Esophagus mucosa (tissue), 1 donor: ENCODE measurements at places on chromosomes 1 and 21. TPM values are rescaled to one million over a fixed set of nuclear protein-coding genes. Genes with fewer than 3 reads are reported as not detected.

Gene CCDC30
- 0.56 TPM for total RNA-seq

Gene HIVEP3
- 7.0 TPM for total RNA-seq

Gene FAM78B
- total RNA-seq, result 0.88 TPM

Gene PIK3CD
- total RNA-seq, result 6.2 TPM

Gene ANXA9
- total RNA-seq, result 0.40 TPM

Gene PADI4
- total RNA-seq, result not detected

Gene ATAD3C
- 2.1 TPM for total RNA-seq

Gene KIAA0040
- 6.3 TPM for total RNA-seq

- peak; percentile 30 for ATAC-seq
These were observed 38.7 kb downstream of the GPR161 start for GRCh38 chr1:168097921-168098528.

- ATAC-seq, result peak; percentile 36
These were observed 155.7 kb downstream of the TNFSF18 start for GRCh38 chr1:172895050-172895460.

DNA sequence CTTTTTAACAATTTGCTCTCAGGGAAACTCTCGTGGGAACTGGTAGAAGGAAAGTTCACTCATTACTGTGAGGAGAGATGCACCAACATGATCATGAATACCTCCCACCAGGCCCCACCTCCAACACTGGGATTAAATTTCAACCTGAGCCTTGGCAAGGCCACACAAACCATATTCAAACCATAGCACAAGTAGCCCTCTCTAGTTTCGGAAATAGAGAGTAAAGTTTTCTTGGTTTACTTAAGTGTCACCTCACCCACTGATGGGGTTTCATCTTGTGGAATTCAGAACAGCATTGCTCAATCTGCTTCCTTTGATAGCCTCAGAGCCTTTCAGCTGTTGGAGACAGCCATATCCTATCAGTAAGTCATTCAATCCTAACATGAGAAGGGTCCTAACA lies 25.5 kb upstream of the CCSAP start:
- ATAC-seq, result no peak

DNA sequence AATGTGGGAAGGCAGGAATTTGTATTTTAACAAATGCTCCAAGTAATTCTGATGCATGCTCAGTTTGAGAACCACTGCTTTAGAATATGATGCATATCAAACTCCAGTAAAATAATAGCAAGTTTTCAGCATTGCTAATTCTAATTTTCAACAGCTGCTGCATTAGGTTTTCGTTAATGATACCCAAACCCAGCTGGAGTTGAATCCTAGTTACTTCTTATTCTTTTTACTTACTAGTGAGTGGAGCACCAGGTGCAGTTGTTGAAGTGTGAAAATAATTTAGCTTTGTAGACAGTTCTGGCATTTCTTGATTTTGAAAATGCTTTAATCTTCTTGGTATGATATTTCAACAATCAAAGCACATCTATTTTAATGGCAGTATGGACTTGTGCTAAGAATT lies 138.5 kb downstream of the HS2ST1 start:
- ATAC-seq, result no peak

GRCh38 chr1:24910751-24911650 lies 19.1 kb downstream of the RUNX3 start:
- peak; percentile 36 for ATAC-seq

GRCh38 chr1:22114083-22115012 lies 28.5 kb downstream of the WNT4 start:
- ATAC-seq, result peak; percentile 5

- ATAC-seq, result no peak
These were observed at the start of gene SV2A for GRCh38 chr1:149917571-149918144. Gene SV2A (minus strand): TSS chr1:149917844. CDS start chr1:149913840, 4,004 bp downstream.

GRCh38 chr1:22978299-22978698 lies 5.6 kb upstream of the LACTBL1 start:
- ATAC-seq, result no peak

- ATAC-seq, result no peak
These were observed 138.6 kb upstream of the EDN2 start for GRCh38 chr1:41622859-41623732.

GRCh38 chr1:150010393-150011115 lies at the start of gene OTUD7B:
Gene OTUD7B (minus strand): TSS chr1:150010726. CDS start chr1:149977510, 33,216 bp downstream.
- peak; percentile 96 for ATAC-seq
